ENCODE measurements at places on chromosomes 7 and 10.
A peak's percentile ranks its signal among the peaks of the same experiment; 100 is the strongest.

DNA sequence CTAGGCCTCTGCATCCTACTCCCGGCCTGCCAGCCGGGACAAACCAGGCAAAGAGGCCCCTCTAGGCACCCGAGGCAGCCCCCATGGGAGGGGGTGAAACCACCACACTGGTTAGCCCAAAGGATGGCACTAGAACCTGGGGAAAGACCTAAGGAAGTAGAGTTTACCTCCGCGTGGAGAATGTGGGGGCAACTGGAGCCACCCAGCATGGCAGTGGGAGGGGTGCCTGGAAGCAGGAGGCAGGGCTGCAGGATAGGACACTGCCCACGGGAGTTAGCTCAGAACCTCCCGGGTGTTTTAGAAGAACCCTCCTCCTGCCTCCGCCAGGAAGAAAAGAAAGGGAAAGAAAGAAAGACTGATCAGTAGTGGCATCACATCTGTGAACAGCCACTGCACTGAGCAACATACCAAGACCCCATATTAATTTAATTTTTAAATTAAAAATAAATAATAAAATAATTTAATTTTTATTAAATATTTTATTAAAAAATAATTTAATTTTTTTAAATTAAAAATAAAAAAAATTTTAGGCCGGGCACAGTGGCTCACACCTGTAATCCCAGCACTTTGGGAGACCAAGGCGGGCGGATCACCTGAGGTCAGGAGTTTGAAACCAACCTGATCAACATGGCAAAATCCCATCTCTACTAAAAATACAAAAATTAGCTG lies 11.2 kb downstream of the AIFM2 start:
- DNase-seq: no peak

DNA sequence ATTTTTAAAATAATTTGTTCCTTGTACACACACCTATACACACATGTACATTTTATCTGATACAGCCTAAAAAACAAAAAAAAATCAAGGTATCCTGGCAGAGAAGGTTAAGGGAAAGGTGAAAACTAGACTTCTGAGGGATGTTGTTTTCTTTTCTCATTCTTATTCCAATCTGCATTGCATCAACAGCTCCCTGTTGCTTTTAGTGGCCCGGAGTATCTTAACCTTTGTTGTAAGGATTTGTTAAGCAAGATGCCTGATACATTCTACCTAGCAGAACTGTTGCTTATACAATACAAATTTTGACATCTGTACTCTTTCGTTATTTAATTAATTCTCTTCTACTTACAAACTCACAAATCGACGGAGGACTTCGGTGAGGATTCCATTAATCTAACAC lies 167.4 kb downstream of the GNAI1 start:
- no peak for DNase-seq

DNA sequence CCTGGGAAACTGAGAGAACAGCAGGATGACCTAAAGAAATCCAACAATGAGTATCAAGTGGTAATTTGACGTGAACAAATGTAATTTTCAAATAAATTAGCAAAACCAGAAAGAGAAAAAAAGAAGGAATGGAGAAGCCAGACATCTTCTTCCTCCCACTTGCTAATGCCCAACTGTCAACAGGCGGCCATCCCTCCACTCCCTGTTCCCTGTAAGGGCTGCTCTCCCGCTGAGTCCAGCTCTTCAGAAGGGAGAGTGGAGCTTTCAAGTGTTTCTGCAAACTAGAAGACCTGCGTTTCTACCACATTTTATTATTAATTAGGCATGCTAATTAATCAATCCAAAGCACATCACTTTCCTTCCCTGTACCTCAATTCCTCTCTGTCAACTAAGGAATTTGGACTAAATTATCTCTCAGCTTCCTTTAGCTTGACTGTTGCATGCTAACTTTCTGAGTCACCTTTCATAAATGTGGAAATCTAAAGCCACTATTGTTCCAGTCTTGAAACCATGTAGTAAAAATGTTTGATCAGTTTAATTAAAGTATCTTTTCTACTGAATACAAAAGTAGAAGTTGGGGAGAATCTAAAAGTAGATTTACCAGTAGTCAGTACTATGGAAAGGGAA lies 48.4 kb upstream of the CUL1 start:
- DNase-seq: no peak

DNA sequence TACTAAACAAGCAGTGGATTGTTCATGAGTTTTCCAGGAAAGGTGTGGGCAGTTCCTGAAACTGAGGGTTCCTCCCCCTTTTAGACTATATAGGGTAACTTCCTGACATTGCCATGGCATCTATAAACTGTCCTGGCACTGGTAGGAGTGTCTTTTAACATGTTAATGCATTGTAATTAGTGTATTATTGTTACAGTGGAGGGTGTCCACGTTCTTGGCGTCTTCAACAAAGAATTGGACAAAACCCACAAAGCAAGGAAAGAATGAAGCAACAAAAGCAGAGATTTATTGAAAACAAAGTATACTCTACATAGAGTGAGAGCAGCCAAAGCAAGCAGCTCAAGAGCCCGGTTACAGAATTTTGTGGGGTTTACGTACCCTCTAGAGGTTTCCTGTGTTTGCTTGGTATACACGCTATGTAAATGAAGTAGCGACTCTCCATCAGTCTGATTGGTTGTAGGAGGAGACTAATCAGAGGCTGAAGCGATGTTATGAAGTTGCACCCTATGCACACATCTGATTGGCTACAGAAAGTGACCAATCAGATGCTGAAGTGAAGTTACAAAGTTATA lies 175.2 kb downstream of the NSUN6 start:
- DNase-seq: no peak

- DNase-seq: no peak
These were observed 24.6 kb upstream of the RNF148 start for GRCh38 chr7:122727354-122727753.

DNA sequence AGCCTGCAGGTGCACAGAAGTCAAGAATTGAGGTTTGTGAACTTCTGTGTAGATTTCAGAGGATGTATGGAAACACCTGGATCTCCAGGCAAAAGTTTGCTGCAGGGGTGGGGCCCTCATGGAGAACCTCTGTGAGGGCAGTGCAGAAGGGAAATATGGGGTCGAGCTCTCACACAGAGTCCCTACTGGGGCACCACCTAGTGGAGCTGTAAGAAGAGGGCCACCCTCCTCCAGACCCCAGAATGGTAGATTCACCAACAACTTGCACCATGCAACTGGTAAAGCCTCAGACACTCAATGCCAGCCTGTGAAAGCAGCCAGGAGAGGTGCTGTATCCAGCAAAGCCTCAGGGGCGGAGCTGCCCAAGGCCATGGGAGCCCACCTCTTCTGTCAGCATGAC lies 205.8 kb downstream of the CCSER2 start:
- DNase-seq: no peak

- no peak for DNase-seq
These were observed 256.4 kb downstream of the KIAA1217 start for GRCh38 chr10:24465124-24465874.

GRCh38 chr7:85070967-85071628 lies 115.8 kb downstream of the SEMA3D start:
- DNase-seq: no peak

- no peak for DNase-seq
These were observed 26.0 kb upstream of the TMEM140 start for GRCh38 chr7:135121868-135122267.

DNA sequence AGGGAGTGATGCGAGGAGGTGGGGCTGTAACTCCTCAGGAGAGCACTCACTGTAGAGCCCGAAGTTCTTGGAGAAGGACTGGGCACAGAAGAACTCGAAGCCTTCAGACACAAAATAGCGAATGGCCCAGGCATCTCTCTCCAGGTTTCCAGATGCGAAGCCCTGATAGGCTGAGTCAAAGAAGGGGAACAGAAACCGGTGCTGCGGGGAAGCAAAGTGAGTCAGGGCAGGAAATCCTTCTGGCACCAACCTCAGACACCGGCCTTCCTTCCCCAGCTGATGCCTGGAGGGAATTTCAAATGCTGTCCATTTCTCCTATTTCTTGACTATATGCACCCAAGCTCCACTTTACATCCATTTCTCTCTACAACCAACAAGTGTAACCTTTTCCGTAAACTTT lies 26.8 kb downstream of the GOT1 start:
- DNase-seq: peak; percentile 3

GRCh38 chr10:95353123-95353522 lies 62.3 kb upstream of the PDLIM1 start:
- DNase-seq: no peak

DNA sequence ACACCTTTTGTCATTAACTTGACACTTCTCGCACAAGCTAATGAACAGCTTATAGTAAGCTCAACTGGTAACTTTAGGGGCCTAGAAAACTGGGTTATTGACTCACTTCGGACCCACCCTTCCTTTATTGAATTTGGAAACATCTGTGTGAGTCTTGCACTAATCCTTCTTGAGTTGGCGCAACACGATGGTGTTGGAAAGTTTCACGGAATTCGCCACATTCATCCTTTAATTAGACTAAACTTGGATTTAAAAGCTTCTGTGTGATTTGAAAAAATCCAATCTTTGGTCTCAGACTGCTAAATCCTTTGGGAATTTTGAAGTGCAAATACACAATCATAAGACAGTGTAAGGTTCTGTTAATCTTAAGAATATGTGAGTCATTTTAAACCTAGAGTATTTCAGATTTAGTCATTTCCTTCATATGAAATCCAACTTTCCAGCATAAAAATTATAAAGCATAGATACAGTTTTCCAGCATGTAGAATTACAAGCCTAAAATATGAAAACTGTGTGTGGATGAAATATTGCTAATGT lies 15.1 kb downstream of the FZD8 start:
- no peak for DNase-seq

GRCh38 chr10:103713676-103714075 lies 141.7 kb downstream of the SH3PXD2A start:
- DNase-seq: no peak

GRCh38 chr7:147047696-147048095 lies 931.1 kb downstream of the CNTNAP2 start:
- DNase-seq: no peak

- DNase-seq: no peak
These were observed 82.4 kb upstream of the RNF32 start for GRCh38 chr7:156558198-156558597.

GRCh38 chr7:157811946-157812345 lies 475.1 kb downstream of the DNAJB6 start:
- no peak for DNase-seq

GRCh38 chr7:30988351-30989005 lies 24.7 kb downstream of the GHRHR start:
- DNase-seq: no peak

GRCh38 chr10:76432016-76433012 lies 1000.9 kb downstream of the LRMDA start:
- no peak for DNase-seq

GRCh38 chr10:13690281-13690825 lies 103.6 kb downstream of the PRPF18 start:
- DNase-seq: no peak

- DNase-seq: no peak
These were observed 120.4 kb upstream of the RAB11FIP2 start for GRCh38 chr10:118167056-118167700.

DNA sequence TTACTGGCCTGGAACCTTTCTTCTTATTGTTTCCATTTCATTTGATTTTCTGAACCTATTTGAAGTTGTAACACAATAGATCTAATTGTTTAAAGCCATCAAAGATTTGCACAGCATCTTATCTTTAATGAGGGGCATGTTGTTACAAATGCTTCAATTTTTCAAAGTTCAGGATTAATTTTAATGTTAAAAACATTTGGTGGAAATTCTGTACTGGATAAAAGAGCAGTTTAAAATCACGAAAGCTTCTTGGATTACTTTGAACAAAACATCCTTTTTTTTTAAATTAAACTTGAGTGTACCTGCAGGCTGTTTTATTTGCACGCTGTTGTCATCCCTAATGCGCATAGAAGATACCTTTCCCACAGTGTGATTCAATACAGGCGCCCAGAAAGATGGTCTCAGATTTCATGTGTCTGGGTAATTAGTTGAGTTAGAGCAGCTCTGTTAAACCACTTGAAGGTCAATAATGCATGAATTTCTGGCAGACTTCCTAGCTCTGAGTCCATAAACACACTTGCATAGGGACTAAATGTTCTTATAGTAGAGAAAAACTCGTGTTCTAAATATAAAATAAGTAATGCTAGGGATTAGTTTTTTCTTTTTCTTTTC lies 29.3 kb upstream of the DDX50 start:
- DNase-seq: no peak

DNA sequence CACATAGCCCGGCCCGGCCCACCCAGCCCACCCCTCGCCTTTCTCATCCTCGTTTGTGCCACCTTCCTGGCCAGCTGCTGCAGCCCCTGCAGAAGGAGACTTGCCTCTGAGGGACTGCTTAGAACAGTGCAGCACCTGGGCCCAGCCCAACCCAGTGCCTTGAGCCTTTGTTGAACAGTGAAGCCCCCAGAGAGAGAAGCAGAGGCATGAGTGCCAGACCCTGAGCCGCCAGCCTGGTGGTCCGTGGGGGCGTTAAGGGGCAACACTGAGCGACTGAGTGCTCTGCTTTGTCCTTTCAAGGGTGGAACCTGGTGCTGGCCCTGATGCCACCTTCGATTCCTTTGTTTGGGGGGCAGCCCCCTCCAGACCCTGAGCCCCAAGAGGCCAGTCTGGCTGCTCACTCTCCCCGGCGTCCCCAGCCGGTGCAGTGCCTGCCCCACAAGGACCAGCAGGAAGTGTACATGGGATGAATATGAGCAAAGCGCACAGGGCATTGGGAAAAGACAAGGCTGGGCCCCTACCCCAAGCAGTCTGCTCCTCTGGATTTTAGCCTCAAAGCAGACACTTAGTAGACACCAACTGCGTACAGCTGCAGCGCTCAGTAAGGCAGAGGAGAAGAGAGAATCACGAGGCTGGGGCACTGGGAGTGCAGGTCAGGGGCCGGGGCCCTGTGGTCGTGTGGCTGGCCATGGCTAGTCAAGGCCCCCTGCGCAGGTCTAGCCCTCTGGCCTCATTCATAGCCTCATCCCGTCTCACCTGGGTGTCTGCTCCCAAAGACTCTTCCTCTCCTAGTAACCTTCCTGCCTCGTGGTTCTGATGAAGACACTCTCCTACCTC lies 95.9 kb downstream of the RGS10 start:
- no peak for DNase-seq

DNA sequence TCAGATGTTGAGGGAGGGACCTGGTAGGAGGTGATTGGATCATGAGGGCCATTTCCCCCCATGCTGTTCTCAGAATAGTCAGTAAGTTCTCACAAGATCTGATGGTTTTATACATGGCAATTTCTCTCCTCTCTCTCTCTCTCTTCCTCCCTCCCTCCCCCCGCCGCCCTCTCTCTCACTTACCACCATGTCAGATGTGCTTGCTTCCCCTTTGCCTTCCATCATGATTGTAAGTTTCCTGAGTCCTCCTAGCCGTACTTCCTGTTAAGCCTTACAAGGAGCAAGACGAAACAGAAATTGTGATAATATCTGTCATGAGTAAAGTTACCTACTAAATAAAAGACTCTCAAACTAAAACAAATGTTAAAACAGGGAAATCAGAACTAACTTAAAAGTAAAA lies 19.9 kb upstream of the GPR141 start:
- DNase-seq: no peak

DNA sequence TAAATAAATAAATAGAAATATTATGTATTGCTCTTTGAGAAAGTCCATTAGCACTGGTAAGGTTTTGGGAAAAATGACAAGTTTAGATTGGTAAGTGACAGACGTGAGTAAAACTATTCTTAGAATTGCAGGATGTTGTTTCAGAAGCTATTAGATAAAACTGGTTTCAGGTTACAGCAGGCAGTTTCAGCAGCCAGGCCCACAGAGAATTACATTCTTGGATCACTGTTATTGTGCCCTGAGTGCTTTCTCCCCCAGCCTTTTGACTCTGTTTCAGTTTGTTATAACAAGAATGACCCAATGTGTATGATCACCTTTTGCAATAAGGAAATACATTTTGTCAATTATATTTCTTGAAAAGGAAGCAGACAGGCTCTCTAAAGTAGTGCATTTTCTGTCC lies 86.5 kb downstream of the DKK1 start:
- DNase-seq: no peak
